Activated CD4-positive, alpha-beta memory T cell treated with anti-CD3 and anti-CD28 coated beads, Interleukin-2, amount 10 ng/mL, durations not matched to agents 7 days and 5 days (primary cell): ENCODE measurements at places on chromosomes 6 and 20. TPM values are rescaled to one million over a fixed set of nuclear protein-coding genes. Genes with fewer than 3 reads are reported as not detected.

- H3K36me3 ChIP-seq = no peaks in the 10 kb centered on the region
- H3K27me3 ChIP-seq = no peaks in the 10 kb centered on the region
- H3K27ac ChIP-seq = no peak overlapping the region
- no peaks in the 10 kb centered on the region for H3K4me1 ChIP-seq
- no peak overlapping the region for H3K4me3 ChIP-seq
Observed at GRCh38 chr6:84353459-84354423, 126.3 kb upstream of the CEP162 start.

DNA sequence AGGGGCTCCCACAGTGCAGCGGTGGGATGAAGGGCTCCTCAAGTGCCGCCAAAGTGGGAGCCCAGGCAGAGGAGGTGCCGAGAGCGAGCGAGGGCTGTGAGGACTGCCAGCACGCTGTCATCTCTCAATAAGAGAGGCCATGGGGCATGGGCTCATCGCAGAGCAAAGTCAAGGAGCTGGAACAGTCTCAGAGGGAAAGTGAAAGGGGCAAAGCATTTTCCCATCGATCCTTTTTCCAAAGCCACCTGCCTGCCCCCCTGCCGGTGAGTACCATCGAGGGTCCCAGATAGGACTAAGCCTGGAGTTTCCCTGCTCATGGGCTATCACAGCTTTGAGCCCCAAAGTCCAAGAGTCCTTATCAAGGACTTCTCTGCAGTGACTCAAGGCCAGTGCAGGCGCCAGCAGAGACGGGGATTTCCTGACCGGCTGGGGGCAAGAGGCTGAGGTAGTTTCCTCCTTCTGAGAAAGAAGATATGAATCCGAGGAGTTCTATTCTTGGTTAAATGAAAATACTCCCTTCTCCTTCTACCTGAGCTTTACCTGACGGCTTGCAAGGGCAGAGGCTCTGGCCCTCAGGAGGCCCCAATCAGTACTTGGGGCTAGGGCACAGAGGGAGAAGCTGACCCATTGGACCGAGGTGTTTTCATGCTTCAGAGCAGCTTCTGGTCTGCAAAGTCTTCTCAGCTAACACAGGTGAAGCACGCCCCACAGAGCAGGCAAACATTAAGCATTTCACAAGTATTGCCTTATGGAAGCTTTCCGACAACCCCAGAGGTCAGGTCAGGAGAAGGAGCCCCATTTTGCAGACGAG, 22.6 kb downstream of the ETV7 start:
- DNase-seq = peak; percentile 34
- H3K27ac ChIP-seq = peak overlapping the region; percentile 42
- H3K4me1 ChIP-seq = peaks cover 13% of the 10 kb centered on the region
- H3K27me3 ChIP-seq = peaks cover 1% of the 10 kb centered on the region

DNA sequence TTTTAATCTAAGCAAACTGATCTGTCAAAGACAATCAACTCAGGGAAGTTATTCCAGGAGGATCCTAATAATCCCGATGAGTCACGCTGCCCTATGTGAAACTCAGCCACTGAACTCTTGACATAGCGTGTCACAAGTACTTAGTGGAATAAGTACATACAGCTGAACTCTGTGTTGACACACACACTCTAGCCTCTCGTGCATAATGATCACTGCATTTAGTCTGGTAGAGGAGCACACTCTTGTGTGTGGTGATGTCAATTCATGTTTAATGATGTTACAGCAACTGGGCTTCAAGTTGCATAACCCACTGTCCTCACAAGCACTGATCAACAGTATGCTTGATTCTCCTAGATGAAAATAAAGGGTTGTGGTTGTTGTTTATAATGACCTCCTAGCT, 148.3 kb downstream of the HACE1 start:
- no peaks in the 10 kb centered on the region for H3K27me3 ChIP-seq
- DNase-seq = no peak
- no peak overlapping the region for H3K4me3 ChIP-seq
- H3K4me1 ChIP-seq = peaks cover 2% of the 10 kb centered on the region
- peaks cover 3% of the 10 kb centered on the region for H3K36me3 ChIP-seq

DNA sequence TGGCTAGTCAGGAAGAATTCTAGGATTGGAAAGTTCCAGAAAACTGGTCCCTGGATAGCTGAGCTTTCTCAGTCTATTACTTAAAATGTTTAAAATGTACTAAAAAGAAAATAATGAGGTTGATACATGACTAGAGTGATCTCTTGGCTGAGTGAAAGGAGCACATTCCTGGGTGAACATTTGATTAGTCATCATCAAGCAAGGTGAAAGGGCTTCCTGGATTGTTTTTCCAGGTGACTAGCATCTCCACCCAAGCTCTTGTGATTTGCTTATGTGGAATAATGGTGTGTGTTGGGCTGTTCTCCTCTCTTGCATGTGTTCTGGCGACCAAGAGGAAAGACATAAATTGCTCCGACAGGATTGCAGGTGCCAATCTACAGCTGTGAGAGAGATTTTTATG, 42.9 kb downstream of the PKIB start:
- H3K4me3 ChIP-seq = no peak overlapping the region
- H3K4me1 ChIP-seq = no peaks in the 10 kb centered on the region
- DNase-seq = no peak
- no peaks in the 10 kb centered on the region for H3K27me3 ChIP-seq
- H3K36me3 ChIP-seq = no peaks in the 10 kb centered on the region

- no peaks in the 10 kb centered on the region for H3K36me3 ChIP-seq
- H3K4me3 ChIP-seq = no peak overlapping the region
- H3K27ac ChIP-seq = no peak overlapping the region
- no peaks in the 10 kb centered on the region for H3K4me1 ChIP-seq
Observed at GRCh38 chr20:17061715-17062114, 165.1 kb upstream of the PCSK2 start.

DNA sequence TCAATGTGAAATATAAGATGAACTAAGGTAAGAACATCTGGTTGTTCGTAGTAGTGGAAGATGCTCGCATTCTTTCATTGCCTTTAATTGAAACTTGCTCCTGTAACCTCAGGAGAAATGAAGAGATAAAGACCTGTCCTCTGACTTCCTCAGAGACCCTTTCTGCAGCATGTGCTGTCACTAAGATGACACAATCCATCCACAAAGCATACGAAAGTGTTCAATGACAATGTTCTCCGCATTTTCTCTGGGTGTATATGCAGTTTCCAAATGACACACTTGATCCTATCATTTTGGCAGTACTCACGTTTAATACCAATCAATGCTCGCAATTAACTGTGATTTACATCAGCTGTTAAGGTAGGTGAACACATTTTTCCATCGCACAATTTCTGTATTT, 65.8 kb downstream of the PRL start:
- no peak overlapping the region for H3K27ac ChIP-seq
- H3K4me1 ChIP-seq = no peaks in the 10 kb centered on the region
- H3K4me3 ChIP-seq = no peak overlapping the region
- H3K27me3 ChIP-seq = no peaks in the 10 kb centered on the region

- H3K4me3 ChIP-seq = no peak overlapping the region
- H3K36me3 ChIP-seq = no peaks in the 10 kb centered on the region
- DNase-seq = no peak
- H3K27ac ChIP-seq = no peak overlapping the region
Observed at GRCh38 chr20:1979106-1979778, 14.6 kb downstream of the PDYN start.

GRCh38 chr6:145147559-145147958, 587.8 kb downstream of the EPM2A start:
- no peaks in the 10 kb centered on the region for H3K4me1 ChIP-seq
- DNase-seq = no peak
- H3K4me3 ChIP-seq = no peak overlapping the region
- H3K36me3 ChIP-seq = no peaks in the 10 kb centered on the region
- H3K27me3 ChIP-seq = peaks cover 4% of the 10 kb centered on the region

GRCh38 chr6:89921691-89922090, 27.4 kb downstream of the GJA10 start:
- H3K36me3 ChIP-seq = peaks cover 8% of the 10 kb centered on the region
- peaks cover 10% of the 10 kb centered on the region for H3K4me1 ChIP-seq
- no peak overlapping the region for H3K4me3 ChIP-seq

The IRAK1BP1 gene
- 2.1 TPM for total RNA-seq

The DEFB124 gene
- total RNA-seq = not detected

The SKIC2 gene
- 69.4 TPM for total RNA-seq

The HLA-DMB gene
- total RNA-seq = 19.1 TPM
